Uterine smooth muscle cell (primary cell): ENCODE measurements at places on chromosomes 5 and 9. TPM values are rescaled to one million over a fixed set of nuclear protein-coding genes. Genes with fewer than 3 reads are reported as not detected.

The FUBP3 gene
- 41.9 and 48.9 TPM in 2 replicates for total RNA-seq

The SNCB gene
- 0.37 and 2.8 TPM in 2 replicates for total RNA-seq

The MSX2 gene
- total RNA-seq = 0.25 and 0.66 TPM in 2 replicates

The F12 gene
- total RNA-seq = 0.22 and 0.50 TPM in 2 replicates

The N4BP3 gene
- total RNA-seq = 0.89 and 1.1 TPM in 2 replicates

The SHISAL2B gene
- 0.25 TPM in 1 of 2 replicates, not detected in the other for total RNA-seq

The ENHO gene
- not detected in 2 replicates for total RNA-seq

The IL5 gene
- not detected in 2 replicates for total RNA-seq

The PTPN3 gene
- 0.12 and 0.22 TPM in 2 replicates for total RNA-seq

The CDKN2B-AS1 gene
- 4.1 and 4.9 TPM in 2 replicates for total RNA-seq

The ACOT12 gene
- 0.37 and 0.89 TPM in 2 replicates for total RNA-seq

The AIF1L gene
- total RNA-seq = 0.11 and 0.25 TPM in 2 replicates

The SPATA31C1 gene
- total RNA-seq = not detected in 2 replicates

The S1PR3 gene
- 11.7 and 14.5 TPM in 2 replicates for total RNA-seq

The PHYHD1 gene
- 3.4 and 6.2 TPM in 2 replicates for total RNA-seq

The SOX30 gene
- total RNA-seq = 0.12 TPM in 1 of 2 replicates, not detected in the other

The GDNF gene
- total RNA-seq = 0.25 and 2.1 TPM in 2 replicates

The ZNF354C gene
- total RNA-seq = 9.4 and 10.0 TPM in 2 replicates

The NFIB gene
- total RNA-seq = 6.3 and 7.5 TPM in 2 replicates

The SLC34A3 gene
- total RNA-seq = not detected in 2 replicates

The SIT1 gene
- not detected in 2 replicates for total RNA-seq

The CEL gene
- 0.12 TPM in 1 of 2 replicates, not detected in the other for total RNA-seq

The CXCL14 gene
- 0.22 and 0.37 TPM in 2 replicates for total RNA-seq

The C9orf43 gene
- total RNA-seq = 0.25 and 0.77 TPM in 2 replicates

The BTNL8 gene
- not detected in 2 replicates for total RNA-seq

The FGF1 gene
- total RNA-seq = 3.4 and 4.0 TPM in 2 replicates

The PPP1R26 gene
- total RNA-seq = 20.6 and 22.9 TPM in 2 replicates

The PAPPA gene
- total RNA-seq = 8.1 and 23.5 TPM in 2 replicates

The ACER2 gene
- total RNA-seq = 1.8 and 2.1 TPM in 2 replicates

The DIPK1B gene
- 0.22 and 1.1 TPM in 2 replicates for total RNA-seq

The LRRC26 gene
- total RNA-seq = not detected in 2 replicates

The WDR31 gene
- 1.3 and 2.7 TPM in 2 replicates for total RNA-seq

The DPM2 gene
- 13.0 and 14.3 TPM in 2 replicates for total RNA-seq

The FBP1 gene
- total RNA-seq = not detected in 2 replicates

The SFXN1 gene
- total RNA-seq = 133 and 241 TPM in 2 replicates

The LPAR1 gene
- total RNA-seq = 103 and 147 TPM in 2 replicates

The ZNF879 gene
- total RNA-seq = 4.8 and 7.6 TPM in 2 replicates

The PDCD1LG2 gene
- 10.1 and 13.6 TPM in 2 replicates for total RNA-seq

The GHR gene
- 1.9 and 2.5 TPM in 2 replicates for total RNA-seq

The KIF4B gene
- total RNA-seq = under 0.01 and 0.12 TPM in 2 replicates

The SPINK6 gene
- total RNA-seq = not detected in 2 replicates

The MRRF gene
- 33.0 and 50.4 TPM in 2 replicates for total RNA-seq

The PAIP2 gene
- total RNA-seq = 84.4 and 92.4 TPM in 2 replicates

The ANGPTL2 gene
- total RNA-seq = 24.1 and 89.6 TPM in 2 replicates

The CAMK4 gene
- 5.0 and 10.8 TPM in 2 replicates for total RNA-seq

The LHX6 gene
- total RNA-seq = under 0.01 TPM in 1 of 2 replicates, not detected in the other

The ANKRD31 gene
- total RNA-seq = 0.11 and 0.25 TPM in 2 replicates

The OR2K2 gene
- not detected in 2 replicates for total RNA-seq

The SLC24A2 gene
- under 0.01 and 0.11 TPM in 2 replicates for total RNA-seq

The PDE6A gene
- total RNA-seq = not detected in 2 replicates

The CD180 gene
- total RNA-seq = not detected in 2 replicates

The STRBP gene
- total RNA-seq = 6.8 and 8.1 TPM in 2 replicates

The SLIT3 gene
- total RNA-seq = 0.33 and 2.5 TPM in 2 replicates
